ENCODE measurements at places on chromosomes 12 and 14.

GRCh38 chr12:28958553-28959195, 190.4 kb upstream of the FAR2 start:
- DNase-seq: no peak

- no peak for DNase-seq
These were observed 212.9 kb downstream of the NRXN3 start for GRCh38 chr14:78383060-78383459.

- DNase-seq: no peak
These were observed 59.2 kb downstream of the AACS start for GRCh38 chr12:125124320-125124966.

DNA sequence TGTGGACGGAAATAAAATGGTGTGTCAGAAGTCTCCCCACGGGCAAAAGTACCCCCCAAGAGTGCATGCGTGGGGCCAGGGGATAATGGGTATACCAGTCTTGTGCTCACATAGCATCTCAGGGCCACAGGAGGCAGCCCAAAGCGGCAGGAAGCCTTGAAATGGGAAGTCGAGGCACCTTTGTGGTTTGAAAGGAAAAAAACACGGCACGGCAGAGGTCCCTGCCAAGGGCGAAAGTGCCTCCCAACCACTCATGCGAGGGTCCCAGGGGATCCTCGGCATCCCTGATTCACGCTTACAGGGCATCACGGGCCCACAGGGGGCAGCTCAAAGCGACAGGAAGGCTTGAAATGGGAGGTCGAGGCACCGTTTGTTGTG, 583.2 kb downstream of the ALG10 start:
- DNase-seq: no peak

- no peak for DNase-seq
These were observed 269.9 kb upstream of the SFSWAP start for GRCh38 chr12:131441060-131441396.

DNA sequence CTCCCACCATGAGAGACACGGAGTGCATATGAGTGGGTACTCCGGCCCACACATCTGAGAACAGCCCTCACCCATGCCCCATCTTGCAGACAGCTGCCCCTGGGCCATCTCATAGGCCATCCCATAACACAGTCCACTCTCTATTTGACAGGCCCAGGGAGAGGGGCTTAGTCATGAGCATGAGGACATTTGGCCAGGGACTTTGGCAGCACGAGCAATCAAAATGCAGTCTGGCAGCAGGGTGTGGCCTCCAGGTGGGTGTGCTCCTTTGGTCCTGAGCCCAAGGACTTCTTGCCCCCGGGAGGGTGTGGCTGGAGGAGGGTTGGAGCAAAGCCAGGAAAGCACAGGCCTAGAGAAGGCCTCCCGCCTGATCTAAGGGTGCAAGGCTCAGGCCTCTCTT, 25.6 kb downstream of the EMP1 start:
- DNase-seq: no peak

- DNase-seq: no peak
These were observed 21.1 kb upstream of the ATF1 start for GRCh38 chr12:50742776-50743175.

DNA sequence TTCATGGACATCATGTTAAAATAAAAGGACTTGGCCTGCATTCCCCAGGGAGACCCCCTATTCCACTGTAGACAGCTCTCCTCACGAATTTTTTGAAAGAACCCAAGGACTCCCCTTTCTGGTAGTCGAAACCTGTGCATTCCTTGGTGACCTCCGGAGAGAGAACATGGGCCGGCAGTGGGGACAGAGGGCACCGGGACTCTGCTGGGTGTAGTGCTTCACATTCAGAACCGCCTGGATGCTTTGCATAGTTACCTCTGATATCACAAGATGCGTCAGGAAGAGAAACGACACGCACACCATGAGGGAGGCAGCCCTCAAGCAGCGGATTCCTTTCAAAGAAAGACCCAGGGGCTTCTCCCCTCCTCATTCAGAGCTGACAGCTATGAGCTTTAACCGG, 9.7 kb downstream of the CKAP4 start:
- DNase-seq: no peak

GRCh38 chr14:105315211-105315721, 718 bp downstream of the PACS2 start:
- DNase-seq: no peak

GRCh38 chr14:101247842-101248725, 313.2 kb upstream of the DIO3 start:
- no peak for DNase-seq

- DNase-seq: no peak
These were observed 14.5 kb upstream of the KRT83 start for GRCh38 chr12:52335598-52336262.

- DNase-seq: no peak
These were observed 39.1 kb downstream of the MBIP start for GRCh38 chr14:36281309-36281708.

DNA sequence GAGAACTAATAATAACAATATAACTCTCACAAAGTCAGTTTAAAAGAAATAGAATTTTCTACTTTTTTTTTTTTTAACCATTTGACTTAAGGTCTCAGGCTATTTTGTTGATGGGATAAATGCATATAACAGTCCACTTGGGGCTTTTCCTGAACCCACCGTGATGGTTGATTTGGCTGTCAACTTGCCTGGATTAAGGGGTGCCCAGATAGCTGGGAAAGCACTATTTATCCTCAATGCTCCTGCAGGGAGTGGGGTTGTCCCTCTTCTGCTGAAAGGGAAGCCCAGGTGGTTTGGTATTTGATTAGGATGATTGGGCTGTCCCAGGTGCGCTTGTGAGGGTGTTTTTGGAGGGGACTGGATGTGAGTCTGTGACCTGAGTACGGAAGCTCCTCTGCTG, 114.9 kb downstream of the AACS start:
- DNase-seq: no peak

DNA sequence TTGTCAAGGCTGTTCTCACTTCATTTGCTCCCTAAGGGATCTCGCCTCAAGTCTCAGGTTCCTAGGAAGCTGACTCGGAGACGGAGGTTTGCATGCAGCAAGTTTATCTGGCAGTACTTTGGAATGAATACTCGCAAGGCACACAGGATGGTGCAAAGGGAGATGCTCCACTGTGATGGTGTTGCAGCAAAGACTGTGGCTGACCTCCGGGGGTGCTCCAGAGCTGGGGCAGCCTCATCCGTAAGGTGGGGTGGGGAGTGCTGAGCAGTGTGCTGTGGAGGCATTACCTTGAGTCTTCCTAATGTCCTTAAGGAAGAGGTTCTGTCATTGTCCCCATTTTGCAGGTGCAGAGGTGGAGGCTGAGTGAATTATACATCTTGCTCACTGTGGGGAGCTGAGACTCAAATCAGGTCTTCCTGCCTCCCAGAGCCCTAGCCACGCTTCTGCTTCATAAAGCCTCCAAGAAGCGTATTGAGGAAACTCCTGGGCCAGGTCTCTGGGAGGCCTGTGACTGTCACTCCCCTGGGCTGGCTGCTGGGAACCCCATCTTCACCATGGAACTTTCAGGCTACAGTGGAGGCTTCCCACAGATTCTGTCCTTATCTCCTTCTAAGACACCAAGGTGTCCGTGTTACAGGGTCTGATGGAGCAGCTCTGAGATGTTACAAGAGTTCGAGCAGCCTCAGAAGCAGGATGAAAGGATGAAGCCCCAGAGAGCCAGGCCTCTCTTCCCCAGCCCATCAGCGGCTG, 39.5 kb downstream of the GALNT16 start:
- no peak for DNase-seq

DNA sequence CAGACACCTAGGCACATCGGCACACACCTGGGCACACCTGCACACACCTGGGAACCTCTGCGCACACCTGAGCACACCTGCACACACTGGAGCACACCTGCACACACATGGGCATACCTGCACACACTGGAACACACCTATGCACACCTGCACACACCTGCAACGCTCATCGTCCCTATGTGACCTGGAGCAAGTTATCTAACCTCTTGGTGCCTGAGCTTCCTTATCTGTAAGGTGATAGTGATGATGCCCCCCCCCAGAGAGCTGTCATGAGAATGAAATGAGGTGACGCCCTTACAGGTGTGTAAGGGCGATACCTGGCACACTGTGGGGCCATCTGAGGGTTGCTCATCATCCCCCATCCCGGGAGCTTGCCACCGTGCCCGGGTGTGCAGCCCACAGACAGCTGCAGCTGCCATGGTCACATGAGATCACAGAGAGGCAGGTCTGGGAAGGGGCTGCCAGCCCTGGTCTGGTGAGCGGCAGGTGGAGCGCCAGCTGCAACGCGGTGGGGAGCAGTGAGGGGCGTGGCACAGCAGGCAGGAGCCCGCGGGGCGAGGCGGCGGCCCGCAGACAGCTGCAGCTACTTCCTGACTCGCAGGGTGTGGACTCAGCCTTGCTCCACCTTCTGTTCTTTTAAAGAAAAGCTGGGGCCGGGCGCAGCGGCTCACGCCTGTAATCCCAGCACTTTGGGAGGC, 59.9 kb upstream of the FBRSL1 start:
- DNase-seq: no peak

- DNase-seq: no peak
These were observed 26.9 kb downstream of the PLEKHG3 start for GRCh38 chr14:64731141-64731581.

DNA sequence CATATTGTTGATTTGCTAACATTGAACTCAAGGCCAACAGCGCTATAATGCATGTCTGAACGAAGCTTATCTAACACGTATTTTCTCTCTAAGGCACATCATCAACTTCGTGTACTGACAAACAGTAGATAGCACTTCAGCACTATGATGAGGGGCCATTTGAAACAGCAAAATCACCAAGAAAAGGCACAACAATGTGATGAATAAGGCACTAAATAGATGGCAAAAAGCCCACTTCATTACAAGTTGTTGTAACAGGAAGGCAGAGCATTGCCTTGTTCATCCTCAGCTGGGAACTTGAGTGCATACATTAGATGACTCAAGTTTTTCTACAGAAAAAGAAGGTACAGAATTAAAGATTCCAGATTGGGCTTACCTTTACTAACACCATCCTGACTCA, 75.2 kb downstream of the LIN7A start:
- DNase-seq: no peak

GRCh38 chr12:102023343-102023930, 38.4 kb downstream of the WASHC3 start:
- no peak for DNase-seq

- DNase-seq: no peak
These were observed 67.1 kb upstream of the KIF21A start for GRCh38 chr12:39510001-39510400.

DNA sequence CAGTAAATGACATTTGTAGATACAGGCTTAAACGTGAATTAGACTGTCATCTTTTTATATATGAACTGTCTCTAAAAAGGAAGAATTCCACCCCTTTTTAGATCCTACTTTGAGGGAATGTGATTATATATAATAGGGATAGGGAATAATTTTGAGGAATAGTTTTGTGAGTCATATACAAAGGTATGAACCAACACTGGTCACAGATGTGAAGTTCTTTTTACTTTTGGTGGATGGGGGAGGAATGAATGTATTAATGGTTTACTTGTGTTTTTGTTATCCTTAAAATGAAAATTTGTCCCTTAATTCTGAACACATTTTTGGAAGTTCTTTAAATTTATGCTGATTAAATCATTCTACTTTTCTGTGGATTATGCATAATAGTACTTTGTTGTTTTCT, 30.4 kb downstream of the FRS2 start:
- no peak for DNase-seq

DNA sequence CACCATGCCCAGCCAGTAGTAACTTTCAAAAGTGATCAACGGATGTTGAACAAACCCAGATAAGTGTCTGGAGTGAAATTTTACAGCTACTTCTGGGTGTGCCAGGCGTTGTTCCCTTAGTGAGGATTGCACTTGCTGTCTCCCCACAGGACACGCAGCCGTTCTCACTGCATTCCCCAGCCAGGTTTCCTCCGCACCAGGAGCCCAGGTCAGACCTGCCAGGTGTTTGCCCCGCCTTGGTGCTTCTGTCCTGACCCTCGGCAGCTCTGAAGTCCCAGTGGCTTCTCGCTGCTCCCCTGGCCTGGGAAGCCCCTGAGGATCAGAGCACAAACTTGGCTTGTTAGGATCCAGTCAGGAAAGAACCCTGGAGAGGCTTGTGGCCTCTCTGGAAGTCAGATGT, 36.2 kb downstream of the MMAB start:
- DNase-seq: no peak

- DNase-seq: no peak
These were observed 167.1 kb upstream of the OR4E1 start for GRCh38 chr14:21840765-21841164.

DNA sequence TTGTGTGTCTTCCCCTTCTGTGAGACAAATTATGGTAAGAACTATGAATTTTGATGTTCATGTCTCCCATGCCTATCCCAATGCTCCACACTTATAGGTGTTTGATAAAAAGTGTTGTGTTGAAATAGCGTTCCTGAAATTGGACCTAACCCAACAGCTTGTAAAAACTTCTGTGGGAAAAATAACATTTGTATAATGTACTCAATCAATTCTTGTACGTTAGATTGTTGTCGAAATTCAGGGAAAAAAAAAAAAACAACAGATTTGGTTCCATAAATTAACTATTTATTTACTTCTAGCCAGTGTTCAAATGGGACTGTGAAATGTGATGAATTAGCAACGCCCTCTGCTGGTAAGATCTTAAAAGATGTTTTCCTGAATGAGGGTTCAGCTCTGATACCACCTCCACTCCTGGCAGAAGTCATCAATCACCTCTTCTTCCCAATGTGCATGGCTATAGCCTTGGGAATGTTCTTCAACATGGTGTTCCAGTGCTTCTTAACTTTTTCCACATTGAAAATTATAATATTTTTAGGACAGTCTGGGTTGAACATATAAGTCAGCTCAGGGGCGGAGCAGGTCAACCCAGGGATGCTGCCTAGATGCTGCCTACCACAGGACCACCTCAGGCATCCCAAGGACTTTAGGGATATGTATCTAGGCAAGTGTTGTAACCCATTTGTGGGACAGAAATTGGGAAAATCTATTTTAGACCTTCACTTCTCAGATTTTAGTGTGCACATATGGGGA, 170.6 kb downstream of the OTOGL start:
- DNase-seq: no peak

DNA sequence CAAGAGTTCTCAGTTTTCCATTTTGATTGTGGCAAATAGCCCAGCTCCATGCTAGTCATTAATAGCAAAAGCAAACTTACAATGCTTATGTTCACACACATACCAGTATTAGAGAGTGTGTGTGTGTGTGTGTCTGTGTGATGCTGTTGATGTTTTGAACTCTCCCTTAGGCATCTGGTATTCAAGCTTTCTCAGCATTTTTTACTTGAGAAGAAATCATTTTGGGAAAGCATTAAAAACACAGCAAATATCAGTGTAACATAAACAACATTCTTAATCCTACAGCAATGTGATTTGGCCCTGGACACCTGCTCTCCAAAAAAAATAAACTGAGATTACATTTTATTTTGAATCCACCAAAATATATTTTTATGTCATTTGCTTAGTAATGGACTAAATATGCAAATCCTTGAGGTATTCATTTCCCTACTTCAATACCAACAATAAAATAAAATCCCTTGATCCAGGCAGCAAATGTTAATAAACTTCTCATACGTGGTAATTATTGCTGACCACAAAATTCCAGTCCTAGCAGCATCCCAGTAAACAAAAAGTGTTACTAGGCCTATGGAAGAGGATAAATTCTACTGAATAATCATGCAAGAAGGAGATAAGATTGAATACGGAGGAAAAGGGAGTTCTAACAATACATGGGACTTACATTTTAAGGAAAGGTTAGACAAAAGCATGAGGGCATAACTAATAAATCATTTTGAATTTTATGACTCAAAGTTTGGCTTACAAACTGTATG, 249.5 kb upstream of the CLEC14A start:
- DNase-seq: no peak
